ENCODE measurements at places on chromosomes 4 and X.

GRCh38 chrX:95884186-95884585 is 800.5 kb upstream of the DIAPH2 start:
- no peak for DNase-seq

GRCh38 chr4:132383571-132384199 is 765.4 kb upstream of the PCDH10 start:
- DNase-seq = no peak

GRCh38 chr4:184444215-184444952 is 30.0 kb downstream of the IRF2 start:
- no peak for DNase-seq

- DNase-seq = no peak
Observed at GRCh38 chr4:16192057-16192456, 34.2 kb downstream of the TAPT1 start.

DNA sequence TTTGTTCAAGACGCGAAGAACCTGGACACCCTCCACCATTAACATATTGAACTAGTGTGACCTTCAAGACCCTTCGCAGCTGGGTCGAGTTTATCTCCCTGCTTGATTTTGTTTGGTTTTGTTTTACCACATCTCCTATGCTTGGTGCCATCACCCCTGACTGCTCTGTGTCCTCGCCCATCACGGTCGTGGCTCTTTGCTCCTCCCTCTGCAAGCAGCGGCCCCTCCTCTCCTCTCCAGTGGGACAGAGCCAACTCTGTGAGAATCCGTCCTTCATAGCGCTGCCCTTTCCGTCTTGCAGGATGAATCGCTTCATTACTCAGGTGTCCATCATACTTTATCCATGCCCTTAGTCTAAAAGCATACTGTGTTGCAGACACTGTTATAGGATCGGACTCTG is 9.1 kb upstream of the FAM149A start:
- DNase-seq = no peak

- peak; percentile 11 for DNase-seq
Observed at GRCh38 chr4:154164931-154165839, 326.4 kb downstream of the DCHS2 start.

DNA sequence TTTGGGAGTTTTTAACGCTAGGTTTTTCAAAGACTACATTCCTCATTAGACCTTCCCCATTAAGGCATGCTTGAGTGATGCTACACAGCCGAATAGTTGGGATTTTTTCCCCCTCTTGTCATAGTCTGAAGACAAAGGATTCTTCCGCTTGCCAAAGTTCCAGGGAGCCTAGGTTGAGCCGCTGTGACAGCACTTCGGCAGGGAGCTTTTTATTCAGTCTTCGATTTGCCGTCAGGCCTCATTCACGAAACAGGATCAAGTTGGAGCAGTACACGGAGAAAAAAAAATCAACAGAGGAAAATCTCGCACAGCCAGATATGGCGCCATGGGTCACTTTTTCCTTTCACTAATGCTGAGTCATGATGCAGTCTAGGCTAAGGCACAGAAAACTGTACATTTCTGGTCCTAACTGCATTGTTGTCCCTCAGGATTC is 24.3 kb downstream of the SHROOM3 start:
- no peak for DNase-seq

GRCh38 chrX:54495814-54496516 is at the start of gene FGD1:
Gene FGD1, minus strand, starts transcription at chrX:54496234. Its CDS starts 802 bp downstream, at chrX:54495432.
- peak; percentile 25 for DNase-seq

GRCh38 chr4:74531963-74532794 is 87.2 kb downstream of the AREG start:
- no peak for DNase-seq

- DNase-seq = no peak
Observed at GRCh38 chrX:20217271-20217670, 49.4 kb downstream of the RPS6KA3 start.

- DNase-seq = no peak
Observed at GRCh38 chr4:108783665-108784463, 21.0 kb upstream of the ETNPPL start.

- DNase-seq = no peak
Observed at GRCh38 chrX:70969635-70970481, 39.0 kb upstream of the SLC7A3 start.

GRCh38 chrX:86348669-86349068 is 200.4 kb downstream of the DACH2 start:
- no peak for DNase-seq

- no peak for DNase-seq
Observed at GRCh38 chr4:27873596-27873995, 1013.0 kb downstream of the STIM2 start.

- DNase-seq = no peak
Observed at GRCh38 chr4:129526812-129527211, 430.9 kb downstream of the C4orf33 start.

- no peak for DNase-seq
Observed at GRCh38 chrX:132561483-132561882, 72.6 kb upstream of the MBNL3 start.

DNA sequence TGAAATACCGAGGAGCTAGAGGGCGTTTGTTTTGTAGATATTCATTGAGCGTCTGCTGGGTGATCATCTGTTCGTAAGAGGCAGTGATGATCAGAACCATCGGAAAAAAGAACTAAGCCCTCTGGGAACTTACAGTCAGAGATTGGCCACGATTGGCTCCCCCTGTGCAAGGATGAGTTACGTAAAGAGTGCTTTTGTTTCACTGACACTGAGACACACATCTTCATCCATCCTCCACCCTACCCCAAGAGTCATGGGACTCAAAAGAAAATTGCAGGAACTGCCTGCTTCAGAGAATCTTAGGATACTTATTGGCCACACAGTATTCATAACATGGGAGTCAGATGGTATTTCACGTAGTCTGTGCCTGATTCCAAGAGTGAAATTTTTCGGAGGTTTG is 62.1 kb downstream of the GEMIN8 start:
- no peak for DNase-seq

DNA sequence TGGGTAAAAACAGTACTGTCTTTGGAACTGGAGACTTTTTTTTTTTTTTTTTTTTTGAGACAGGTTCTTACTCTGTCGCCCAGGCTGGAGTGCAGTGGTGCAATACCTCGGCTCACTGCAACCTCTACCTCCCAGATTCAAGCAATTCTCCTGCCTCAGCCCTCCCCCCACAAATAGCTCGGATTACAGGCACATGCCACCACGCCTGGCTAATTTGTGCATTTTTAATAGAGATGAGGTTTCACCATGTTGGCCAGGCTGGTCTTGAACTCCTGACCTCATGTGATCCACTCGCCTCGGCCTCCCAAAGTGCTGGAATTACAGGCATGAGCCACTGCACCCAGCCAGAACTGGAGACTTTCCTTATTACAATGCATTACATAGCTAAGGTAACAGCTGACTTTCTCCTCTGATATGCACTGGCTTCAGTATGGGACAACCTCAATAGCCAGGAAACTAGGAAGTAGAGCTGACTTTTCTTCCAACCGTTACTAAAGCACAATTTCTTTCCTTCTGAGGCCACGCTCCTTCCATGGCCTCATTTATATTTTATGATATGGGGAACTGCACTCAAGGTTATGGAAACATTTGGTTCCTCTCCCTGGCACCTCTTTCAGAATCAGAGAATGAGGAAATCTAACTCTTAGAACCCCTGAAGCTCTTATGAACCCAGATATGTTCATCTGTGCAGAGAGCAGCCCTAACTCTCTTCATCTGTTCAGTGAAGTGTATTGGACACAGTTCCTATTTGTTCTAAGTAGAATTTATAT is 53.5 kb upstream of the FAM9B start:
- no peak for DNase-seq
